Mucosa of gallbladder (tissue), 1 donor: ENCODE measurements at places on chromosomes 2 and 18. TPM values are rescaled to one million over a fixed set of nuclear protein-coding genes. Genes with fewer than 3 reads are reported as not detected.

Gene BCL11A
- total RNA-seq = 21.3 TPM

Gene TCF7L1
- 7.6 TPM for total RNA-seq

Gene CCDC150
- 2.7 TPM for total RNA-seq

Gene ST8SIA5
- total RNA-seq = 0.29 TPM

Gene GALNT14
- 7.6 TPM for total RNA-seq

Gene CERKL
- total RNA-seq = 5.0 TPM

Gene SLC4A5
- 4.7 TPM for total RNA-seq

Gene ANKRD12
- 62.8 TPM for total RNA-seq

Gene ANKRD29
- 3.1 TPM for total RNA-seq

Gene RAMP1
- total RNA-seq = 215 TPM

Gene SERPINB12
- not detected for total RNA-seq

Gene ATOH8
- total RNA-seq = 9.0 TPM

Gene UNC50
- 44.8 TPM for total RNA-seq

Gene IL36B
- not detected for total RNA-seq

Gene ANKRD62
- total RNA-seq = not detected

Gene SGPP2
- 44.8 TPM for total RNA-seq

Gene SULT1C2
- 154 TPM for total RNA-seq

Gene CNGA3
- total RNA-seq = not detected

Gene WDR33
- 49.2 TPM for total RNA-seq

Gene GPBAR1
- total RNA-seq = 49.3 TPM

Gene RAB17
- 64.8 TPM for total RNA-seq

Gene VIT
- total RNA-seq = 1.5 TPM

Gene SP140
- 4.2 TPM for total RNA-seq

Gene TMEM37
- 149 TPM for total RNA-seq

Gene WDR43
- total RNA-seq = 27.6 TPM

Gene TPRKB
- 16.8 TPM for total RNA-seq

Gene CLEC4F
- 0.17 TPM for total RNA-seq

Gene PLA2R1
- total RNA-seq = 45.0 TPM

Gene REG1B
- total RNA-seq = 8.1 TPM

Gene MRPS5
- 54.0 TPM for total RNA-seq

Gene AQP12B
- total RNA-seq = not detected

Gene DPP4
- 28.1 TPM for total RNA-seq

Gene PER2
- total RNA-seq = 29.8 TPM

Gene UGT1A4
- 5.2 TPM for total RNA-seq

Gene APLF
- 3.5 TPM for total RNA-seq

Gene HMSD
- total RNA-seq = not detected

Gene REG3A
- 2.9 TPM for total RNA-seq

Gene TRABD2A
- 0.52 TPM for total RNA-seq

Gene EML6
- total RNA-seq = 2.1 TPM

Gene STARD6
- total RNA-seq = not detected

Gene ARHGAP15
- total RNA-seq = 10.0 TPM

Gene MARCO
- 1.1 TPM for total RNA-seq

Gene CAPN14
- 0.14 TPM for total RNA-seq

Gene MROH2A
- total RNA-seq = 1.2 TPM

Gene ARHGEF33
- total RNA-seq = 1.8 TPM

Gene CNRIP1
- total RNA-seq = 21.6 TPM

Gene RGPD8
- 13.1 TPM for total RNA-seq

Gene RGPD4
- not detected for total RNA-seq

Gene FIGN
- 5.9 TPM for total RNA-seq

Gene RUFY4
- total RNA-seq = 0.17 TPM

Gene FOXI3
- not detected for total RNA-seq

Gene ABCB6
- 65.8 TPM for total RNA-seq

Gene NCK2
- 160 TPM for total RNA-seq

Gene LDLRAD4
- 51.0 TPM for total RNA-seq

Gene COL4A3
- 16.0 TPM for total RNA-seq

Gene NT5DC4
- total RNA-seq = 0.12 TPM
